ENCODE measurements at places on chromosomes 13 and 19.
A peak's percentile ranks its signal among the peaks of the same experiment; 100 is the strongest.

GRCh38 chr19:873561-874041, 14.1 kb downstream of the CFD start:
- DNase-seq = no peak

- DNase-seq = peak; percentile 21
Observed at GRCh38 chr13:57630661-57631595, 616 bp upstream of the PCDH17 start.

DNA sequence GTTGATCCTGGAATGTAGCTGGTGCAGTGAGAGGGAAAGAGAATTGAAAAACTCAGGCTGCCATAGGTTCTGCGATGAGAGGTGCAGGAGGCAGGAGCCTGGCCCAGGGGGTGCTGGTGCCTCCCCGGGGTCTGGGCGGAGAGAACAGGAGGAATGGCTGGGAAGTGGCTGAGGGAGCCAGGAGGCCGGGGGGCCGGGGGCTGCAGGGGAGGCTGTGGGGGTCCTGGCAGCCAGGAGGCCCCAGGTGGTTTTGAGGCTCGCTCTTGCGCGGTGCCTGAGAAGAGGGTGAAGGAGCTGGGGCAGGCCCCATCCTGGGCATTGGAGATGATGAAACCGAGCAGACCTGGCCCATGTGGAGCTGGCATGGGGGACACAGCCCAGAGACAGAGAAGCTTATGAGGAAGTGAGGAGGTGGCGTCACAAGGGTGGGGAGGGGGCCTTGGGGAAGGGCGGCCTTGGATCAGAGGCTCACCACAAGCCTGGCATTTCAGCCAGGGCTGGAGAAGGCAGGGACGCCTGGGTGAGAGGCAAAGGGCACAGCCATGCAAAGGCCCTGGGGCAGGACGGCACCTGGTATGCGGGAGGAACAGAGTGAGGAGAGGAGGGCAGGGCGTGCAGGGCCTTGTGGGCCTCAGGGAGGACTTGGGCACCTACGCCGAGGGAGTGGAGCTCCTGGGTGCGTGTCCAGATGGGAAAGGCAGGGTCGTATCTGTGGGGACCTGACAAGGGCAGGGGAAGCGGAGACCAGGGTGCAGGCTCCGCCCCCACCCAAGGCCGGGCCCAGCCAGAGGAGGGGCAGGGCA, 1.3 kb upstream of the TEKTIP1 start:
- no peak for DNase-seq

- DNase-seq = no peak
Observed at GRCh38 chr13:73054712-73055111, 4.1 kb upstream of the KLF5 start.

Data from activated T-cell treated with anti-CD3 and anti-CD28 coated beads, Interleukin-2, amount 50 U/mL, for 48 hours (primary cell).